Left cardiac atrium (tissue), 4 donors: ENCODE measurements at places on chromosomes 4 and X. TPM values are rescaled to one million over a fixed set of nuclear protein-coding genes. Genes with fewer than 3 reads are reported as not detected.
A peak's percentile ranks its signal among the peaks of the same experiment; 100 is the strongest.

- DNase-seq = no peak
Measured at GRCh38 chrX:32455704-32456103, 755.6 kb downstream of the DMD start.

The TCEAL2 gene
- 2.7 TPM for total RNA-seq

The CFAP99 gene
- total RNA-seq = not detected

The IL21 gene
- total RNA-seq = not detected

- DNase-seq = no peak
Measured at GRCh38 chr4:130524057-130524456, 1428.1 kb downstream of the C4orf33 start.

DNA sequence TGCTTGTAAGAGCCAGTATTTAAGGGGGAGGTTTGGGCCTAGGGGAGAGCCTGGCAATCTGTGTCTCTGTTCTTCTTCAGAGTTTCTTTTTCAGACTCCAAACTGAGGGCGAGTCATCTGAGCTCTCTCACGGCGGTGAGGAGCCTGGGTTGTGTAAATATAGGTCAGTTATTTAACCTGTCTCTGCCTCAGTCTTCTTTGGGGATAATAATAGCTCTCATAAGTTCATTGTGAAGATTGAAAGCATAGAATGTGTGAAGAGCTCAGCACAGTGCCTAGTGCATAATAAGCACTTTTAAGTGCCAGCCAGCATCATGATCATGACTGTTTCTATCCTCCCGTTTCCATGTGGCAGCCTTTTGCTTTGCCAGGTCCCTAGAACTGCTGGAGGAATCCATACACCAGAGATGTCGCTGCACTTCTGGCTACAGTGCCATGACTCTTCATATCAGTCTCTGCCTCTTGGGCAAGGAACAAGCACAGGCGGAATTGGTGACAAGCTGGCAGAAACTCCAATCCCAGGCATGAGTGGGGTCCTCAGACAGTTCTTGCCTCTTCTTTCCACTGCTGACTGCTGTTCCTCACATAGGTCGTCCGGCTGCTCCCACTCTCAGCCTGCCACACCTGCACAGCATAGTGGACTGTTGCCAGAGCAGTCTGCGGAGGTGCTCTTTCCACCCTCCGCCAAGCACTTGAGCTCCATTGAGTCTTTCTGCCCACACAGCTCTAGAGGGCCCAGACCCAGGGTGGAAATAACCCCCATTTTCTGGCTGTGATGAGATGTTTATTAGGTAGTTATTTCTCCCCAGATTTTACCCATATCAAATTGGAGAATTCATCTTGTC, 103.7 kb upstream of the MAML3 start:
- no peak for DNase-seq

DNA sequence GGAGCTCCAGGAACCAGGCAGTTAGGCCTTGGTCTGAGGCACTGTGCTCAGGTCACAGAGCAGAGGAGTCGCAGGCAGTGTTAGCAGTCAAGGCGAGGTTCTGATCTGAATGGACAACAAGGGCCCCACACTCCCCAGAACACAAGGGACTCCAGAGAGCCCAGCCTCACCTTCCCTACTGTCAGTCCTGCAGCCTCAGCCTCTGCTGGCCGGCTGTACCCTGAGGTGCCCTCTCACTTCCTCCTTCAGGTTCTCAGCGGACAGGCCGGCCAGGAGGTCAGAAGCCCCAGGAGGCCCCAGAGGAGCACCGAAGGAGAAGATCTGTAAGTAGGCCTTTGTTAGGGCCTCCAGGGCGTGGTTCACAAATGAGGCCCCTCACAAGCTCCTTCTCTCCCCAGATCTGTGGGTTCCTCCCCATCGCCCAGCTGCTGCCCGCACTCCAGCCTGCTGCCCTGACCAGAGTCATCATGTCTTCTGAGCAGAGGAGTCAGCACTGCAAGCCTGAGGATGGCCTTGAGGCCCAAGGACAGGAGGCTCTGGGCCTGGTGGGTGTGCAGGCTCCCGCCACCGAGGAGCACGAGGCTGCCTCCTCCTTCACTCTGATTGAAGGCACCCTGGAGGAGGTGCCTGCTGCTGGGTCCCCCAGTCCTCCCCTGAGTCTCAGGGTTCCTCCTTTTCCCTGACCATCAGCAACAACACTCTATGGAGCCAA, 26.2 kb downstream of the MAGEA9 start:
- no peak for DNase-seq

The LRIT3 gene
- total RNA-seq = not detected

- DNase-seq = peak; percentile 17
Measured at GRCh38 chr4:3301450-3302172, 8.8 kb downstream of the RGS12 start.

GRCh38 chr4:25842229-25842845, 20.5 kb downstream of the SEL1L3 start:
- no peak for DNase-seq

- no peak for DNase-seq
Measured at GRCh38 chr4:158965226-158965625, 137.7 kb upstream of the RAPGEF2 start.

- DNase-seq = no peak
Measured at GRCh38 chr4:87330761-87331160, 8.1 kb upstream of the HSD17B13 start.

GRCh38 chrX:53474707-53475106, 40.5 kb upstream of the HSD17B10 start:
- DNase-seq = no peak

GRCh38 chr4:74501579-74501978, 56.6 kb downstream of the AREG start:
- no peak for DNase-seq

- DNase-seq = no peak
Measured at GRCh38 chr4:36944232-36944631, 300.3 kb upstream of the NWD2 start.

The SLC49A3 gene
- 17.2 TPM for total RNA-seq

DNA sequence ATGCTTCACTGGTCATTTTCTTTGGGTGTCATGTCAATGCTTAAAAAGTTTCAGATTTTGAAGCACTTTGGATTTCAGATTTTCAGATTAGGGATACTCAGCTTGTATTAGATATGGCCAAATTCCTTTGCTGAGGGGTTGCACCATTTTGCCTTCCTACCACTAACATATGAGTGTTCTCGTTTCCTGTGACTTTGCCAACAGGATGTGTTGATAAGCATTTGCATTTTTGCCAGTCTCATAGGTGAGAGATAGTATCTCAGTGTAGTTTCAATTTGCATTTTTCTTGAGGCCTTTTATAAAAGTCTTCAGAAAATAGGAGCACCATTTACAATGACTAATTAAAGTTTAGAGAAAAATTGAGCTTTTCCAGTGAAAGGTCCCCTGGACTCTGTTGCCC, 71.6 kb upstream of the CLCN4 start:
- no peak for DNase-seq

The SSX1 gene
- total RNA-seq = not detected

GRCh38 chr4:14117575-14118238, 490.2 kb upstream of the BOD1L1 start:
- DNase-seq = no peak

The NUP62CL gene
- total RNA-seq = 0.29 TPM

DNA sequence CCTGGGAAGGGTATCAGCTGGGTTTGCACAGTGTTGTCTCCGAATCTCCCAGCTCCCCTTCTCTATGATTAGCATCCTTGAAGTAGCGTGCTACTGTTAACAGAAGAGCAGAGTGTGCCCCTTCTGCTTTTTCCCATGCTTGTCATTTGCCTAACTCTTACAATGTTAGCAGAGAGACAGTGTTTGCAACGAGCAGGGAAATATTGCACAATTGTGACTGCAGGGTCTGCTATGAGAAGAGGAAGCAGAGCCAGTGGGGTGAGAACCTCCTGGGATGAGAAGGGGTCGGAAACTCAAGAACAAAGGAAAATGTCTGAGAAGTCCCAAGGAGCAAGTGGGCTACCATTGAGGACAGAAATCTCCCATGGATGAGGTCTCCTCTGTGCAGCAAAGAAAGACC, 7.8 kb upstream of the CHRNA9 start:
- no peak for DNase-seq

- no peak for DNase-seq
Measured at GRCh38 chr4:88230969-88231771, 53.2 kb downstream of the PPM1K start.

The CT55 gene
- not detected for total RNA-seq

DNA sequence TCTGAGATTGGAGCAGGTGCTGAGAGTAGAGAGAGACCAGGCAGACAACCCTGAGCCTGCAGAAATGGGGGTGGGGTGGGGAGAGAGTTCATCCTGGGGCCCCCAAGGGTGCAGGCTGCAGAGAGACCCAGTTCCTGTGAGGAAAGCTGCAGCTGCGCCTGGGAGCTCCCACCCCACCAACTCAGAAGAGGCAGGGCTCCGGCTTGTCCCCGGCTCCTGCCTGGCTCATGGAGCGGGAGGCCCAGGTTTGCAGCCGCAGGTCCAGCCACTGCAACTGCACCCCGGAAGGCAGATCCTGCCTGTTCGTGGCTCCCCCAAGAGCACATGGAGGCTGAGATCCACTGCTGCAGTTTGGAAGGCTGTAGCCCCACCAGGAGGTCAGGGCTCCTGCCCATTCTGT, 44.2 kb upstream of the DGKK start:
- no peak for DNase-seq

GRCh38 chr4:87180767-87181166, 39.7 kb downstream of the KLHL8 start:
- no peak for DNase-seq

GRCh38 chr4:105921301-105921700, 26.0 kb downstream of the NPNT start:
- DNase-seq = no peak

DNA sequence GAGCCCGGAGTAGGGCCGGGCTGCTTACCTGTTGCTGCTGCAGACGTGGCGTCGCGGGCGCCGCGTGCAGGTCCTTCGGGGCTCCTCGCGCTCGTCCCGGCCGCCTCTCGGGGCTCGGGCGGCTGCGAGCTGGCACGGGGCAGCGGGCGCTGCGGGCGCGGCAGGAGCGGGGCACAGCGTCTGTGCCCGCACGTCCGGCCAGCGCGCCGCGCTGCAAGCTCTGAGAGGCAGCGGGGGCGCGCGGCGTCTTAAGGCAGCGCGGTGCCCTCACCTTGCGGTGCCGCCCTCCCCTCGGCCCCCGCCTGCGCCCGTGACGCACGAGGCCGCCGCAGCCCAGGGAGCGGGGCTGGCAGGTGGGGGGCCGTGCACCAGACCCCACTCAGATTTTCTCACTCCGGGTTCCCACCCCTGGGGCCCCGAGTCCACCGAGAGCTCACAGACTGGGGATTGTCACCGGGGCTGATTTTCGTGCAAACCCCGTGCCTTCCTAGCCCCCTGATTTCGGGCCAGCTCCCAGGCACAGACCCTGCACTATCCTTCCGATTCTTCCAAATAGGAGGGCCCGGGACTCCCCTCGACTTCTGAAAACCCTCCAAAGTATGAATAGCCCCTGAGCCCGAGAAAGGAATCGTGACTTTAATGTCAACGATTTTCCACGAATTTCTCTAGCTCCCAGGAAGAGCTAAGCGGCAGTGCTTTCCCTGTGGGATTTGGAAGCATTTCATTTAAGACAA, at the start of gene GPR101:
Gene GPR101, minus strand, starts transcription at position 222 of the 734 bp plus-strand sequence. CDS start 2,321 bp downstream, outside the sequence.
- DNase-seq = no peak

The SHROOM4 gene
- total RNA-seq = 8.3 TPM

The SHOX gene
- total RNA-seq = not detected

The INTU gene
- total RNA-seq = 5.6 TPM

DNA sequence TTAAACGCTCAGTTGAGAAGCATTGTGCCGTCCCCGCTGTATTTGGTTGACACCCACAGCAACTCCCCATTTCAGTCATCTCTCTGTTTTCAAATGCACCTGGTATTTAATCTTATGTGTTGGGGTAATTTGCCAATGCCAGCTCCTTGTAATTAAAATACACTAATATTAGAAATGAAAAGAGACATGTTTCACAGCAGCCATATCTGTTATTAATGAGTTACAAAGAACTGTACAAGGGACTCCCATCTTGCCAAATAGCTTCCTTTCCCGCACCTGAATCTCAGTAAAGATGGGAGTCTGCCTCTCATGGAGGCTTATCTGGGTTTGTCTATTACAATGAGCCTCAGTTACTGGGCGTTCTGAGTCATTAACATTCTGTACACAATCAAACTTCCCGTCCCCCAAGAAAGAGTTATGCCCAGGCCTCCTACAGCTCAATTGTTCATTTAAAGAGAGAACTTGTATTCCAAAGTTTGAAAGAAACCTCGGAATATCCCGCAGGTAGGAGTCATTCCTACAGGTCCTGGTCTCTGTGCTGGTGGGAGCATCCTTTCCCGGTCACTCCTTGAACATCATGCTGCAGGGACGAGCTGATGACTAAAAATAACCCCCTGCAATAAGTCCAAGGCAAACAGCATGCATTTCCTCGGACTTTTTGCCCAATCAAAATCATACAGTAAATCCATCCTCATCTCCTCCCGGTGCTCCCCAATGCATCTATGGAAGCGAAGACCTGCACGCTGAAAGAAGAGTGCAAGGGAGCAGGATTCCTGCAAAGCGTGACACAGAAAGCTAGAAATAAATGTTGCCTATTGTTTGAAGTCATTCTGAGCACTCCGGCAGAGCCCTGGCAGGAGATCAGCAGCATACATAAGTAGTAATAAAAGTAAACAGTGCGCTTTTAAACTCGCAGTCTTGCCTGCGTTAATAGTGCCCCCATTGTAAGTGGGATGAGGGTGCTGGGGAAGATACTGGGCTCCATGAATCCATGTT, 926 bp downstream of the NDP start:
- no peak for DNase-seq
